AG04449 (cell line): ENCODE measurements at places on chromosomes 7 and 10.
A peak's percentile ranks its signal among the peaks of the same experiment; 100 is the strongest.

DNA sequence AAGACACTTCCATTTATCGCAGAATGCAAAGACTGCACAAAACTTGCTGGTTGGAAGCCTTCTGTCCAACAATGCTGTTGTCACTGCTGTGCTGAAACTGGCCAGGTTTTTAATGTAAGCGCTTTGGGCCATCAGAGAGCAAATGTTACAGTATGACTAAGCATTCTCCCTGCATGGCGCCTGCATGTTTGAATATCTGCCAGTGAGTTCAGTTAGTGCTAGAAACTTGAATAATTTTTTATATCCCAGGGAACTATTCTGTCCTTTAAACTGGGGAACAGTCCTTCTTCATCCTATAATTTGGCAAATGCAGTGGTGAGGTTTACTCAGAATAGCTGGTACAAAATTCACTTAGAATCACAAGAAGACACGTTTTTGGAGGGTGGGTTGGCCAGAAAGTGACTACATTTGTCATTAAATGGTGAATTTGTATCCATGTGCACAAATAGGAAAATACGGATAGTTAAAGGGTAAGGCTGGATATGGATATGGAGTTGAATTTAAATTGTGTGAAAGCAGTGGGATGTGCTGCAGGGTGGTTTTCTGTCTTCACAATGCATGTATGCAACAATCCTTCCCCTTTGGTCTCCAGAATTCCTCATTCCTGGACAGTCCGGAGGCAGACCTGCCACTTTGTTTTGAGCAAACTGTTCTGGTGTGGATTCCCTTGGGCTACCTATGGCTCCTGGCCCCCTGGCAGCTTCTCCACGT lies 1.7 kb downstream of the ABCC2 start:
- DNase-seq: peak; percentile 53

GRCh38 chr10:69449841-69450240 lies 1.4 kb upstream of the TSPAN15 start:
- DNase-seq: no peak

- DNase-seq: no peak
These were observed 494.7 kb downstream of the SDK1 start for GRCh38 chr7:3795781-3796180.

- DNase-seq: no peak
These were observed 29.5 kb upstream of the TMEM72 start for GRCh38 chr10:44881649-44882048.

DNA sequence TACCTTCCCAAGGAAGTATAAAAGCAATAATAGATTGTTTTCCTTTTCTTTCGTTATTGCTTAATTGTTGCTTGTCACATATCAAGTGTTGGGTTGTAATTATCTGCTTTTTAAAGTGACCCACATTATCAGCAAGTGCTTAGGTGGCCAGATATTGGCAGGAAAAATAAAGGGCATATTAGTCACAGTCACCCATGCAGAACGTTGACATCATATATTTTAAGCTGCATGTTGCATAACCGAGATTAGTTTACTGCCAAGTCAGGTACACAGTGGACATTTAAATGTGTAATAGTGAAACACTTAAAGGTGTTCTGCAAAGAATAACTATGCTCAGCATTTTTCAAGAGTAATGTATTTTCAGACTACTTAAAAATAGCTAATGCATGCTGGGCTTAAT lies 11.4 kb downstream of the NEBL start:
- no peak for DNase-seq

DNA sequence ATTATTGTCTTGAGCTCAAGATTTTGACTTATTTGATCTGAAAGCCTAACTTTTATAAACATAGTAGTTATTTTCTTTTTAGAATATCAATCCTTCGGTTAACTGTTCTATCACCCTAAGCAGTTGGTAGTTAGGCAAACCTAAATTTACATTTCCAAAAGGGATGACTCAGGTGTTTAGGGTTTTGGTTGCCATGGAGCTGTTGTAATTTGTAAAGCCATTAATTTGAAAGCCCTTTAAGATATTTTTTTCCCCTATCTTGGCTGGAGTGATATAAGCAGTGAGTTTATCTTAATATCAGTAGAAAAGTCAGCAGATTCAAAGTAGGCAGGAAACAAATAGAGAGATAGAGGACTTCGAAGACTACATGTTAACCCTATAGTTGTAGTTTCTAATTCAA lies 1472.6 kb upstream of the CELF2 start:
- DNase-seq: no peak

DNA sequence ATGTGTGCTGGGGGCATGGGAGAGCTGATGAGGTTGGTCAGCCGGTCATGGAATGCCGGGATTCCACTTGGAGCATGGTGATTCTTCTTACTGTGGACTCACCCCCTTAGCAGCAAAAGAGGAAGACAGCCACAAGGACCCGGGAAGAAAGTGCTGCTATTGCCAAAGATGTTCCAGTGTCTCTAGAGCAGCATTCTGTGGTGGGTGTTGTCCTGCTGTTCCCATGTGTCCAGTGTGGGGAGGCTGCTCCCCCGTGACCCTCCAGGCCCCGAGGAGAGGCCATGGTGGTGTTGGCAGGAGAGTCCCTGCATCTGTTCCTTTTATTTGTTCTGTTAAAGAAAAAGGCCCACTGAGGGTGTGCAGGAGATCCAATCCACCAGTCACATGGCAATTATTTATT lies 499.4 kb downstream of the RPS24 start:
- no peak for DNase-seq

DNA sequence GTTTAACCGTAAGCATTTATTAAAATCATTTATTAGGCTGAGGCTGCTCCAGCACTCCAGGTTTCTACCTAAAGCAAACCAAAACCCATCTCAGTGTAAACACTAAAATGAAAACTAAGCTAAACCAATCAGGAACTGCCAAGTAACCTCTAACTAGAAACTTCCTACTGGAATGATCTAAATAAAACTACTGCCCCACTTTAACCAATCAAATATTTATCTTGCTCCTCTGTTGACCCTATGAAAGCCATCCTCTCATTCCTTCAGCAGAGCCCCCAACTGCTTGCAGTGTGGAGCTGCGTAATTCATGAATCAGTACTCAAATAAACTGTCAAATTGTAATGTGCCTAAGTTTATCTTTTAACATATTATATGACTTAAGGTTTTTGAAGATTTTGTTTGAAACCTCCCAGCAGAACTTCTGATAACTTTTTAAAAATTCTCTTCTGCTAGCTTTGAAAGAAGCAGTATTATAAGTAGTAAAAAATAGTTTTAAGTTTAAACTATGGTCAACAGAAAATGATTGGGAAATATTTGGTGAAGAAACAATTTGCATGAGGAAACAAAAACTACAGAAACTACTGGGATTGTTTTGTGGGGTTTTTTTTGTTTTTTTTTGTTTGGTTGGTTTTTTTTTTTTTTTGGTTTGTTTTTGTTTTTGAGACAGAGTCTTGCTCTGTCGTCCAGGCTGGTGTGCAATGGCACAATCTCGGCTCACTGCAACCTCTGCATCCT lies 47.4 kb downstream of the GPR37 start:
- no peak for DNase-seq

- DNase-seq: no peak
These were observed 38.6 kb upstream of the TRIM8 start for GRCh38 chr10:102605712-102606111.

GRCh38 chr10:5592070-5592469 lies 67.3 kb downstream of the CALML3 start:
- no peak for DNase-seq

DNA sequence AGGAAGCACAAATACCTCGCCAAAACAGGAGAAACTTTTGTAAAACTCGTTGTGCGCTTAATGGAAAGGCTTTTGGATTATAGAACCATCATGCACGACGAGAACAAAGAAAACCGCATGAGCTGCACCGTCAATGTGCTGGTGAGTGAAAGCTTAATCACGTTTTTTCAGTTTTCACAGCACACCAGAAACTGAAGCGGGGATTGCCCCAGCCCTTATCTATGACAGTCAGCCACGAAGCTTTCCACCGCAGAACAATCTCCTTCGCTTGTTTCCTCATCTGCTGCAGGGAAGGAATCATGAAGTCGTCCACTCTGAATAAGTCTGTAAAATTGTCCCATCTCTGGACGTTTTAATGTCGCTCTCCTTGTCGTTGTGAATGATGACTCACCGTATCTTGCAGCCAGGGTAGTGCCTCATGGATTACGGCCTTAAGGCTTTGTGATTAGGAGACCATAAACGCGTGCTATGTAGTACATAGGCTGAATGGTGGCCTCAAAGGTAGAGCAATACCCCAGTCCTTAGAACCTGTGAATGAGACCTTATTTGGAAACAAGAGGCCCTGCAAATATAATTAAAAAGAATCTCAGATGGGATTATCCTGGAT lies 174.9 kb upstream of the NPS start:
- no peak for DNase-seq

GRCh38 chr7:31068006-31068675 lies 16.0 kb downstream of the ADCYAP1R1 start:
- no peak for DNase-seq
